ENCODE measurements at places on chromosomes 5 and 9. TPM values are rescaled to one million over a fixed set of nuclear protein-coding genes. Genes with fewer than 3 reads are reported as not detected.

The SHISAL2B gene
- not detected for total RNA-seq

The NAIP gene
- 14.6 TPM for total RNA-seq

The ARHGEF37 gene
- total RNA-seq = not detected

The SLC4A9 gene
- not detected for total RNA-seq

The CDH9 gene
- not detected for total RNA-seq

The BTNL8 gene
- total RNA-seq = not detected

The RASEF gene
- total RNA-seq = not detected

The IFNK gene
- not detected for total RNA-seq

The PCDH12 gene
- total RNA-seq = 0.28 TPM

The FBP2 gene
- not detected for total RNA-seq

Data from natural killer cell treated with Interleukin-12 subunit alpha and Interleukin-12 subunit beta and Interleukin-15 and Interleukin-18, amount 100 ng/mL, for 72 hours (primary cell).